ENCODE measurements at places on chromosomes 11 and 22. TPM values are rescaled to one million over a fixed set of nuclear protein-coding genes. Genes with fewer than 3 reads are reported as not detected.

The GRM5 gene
- 141 TPM for total RNA-seq

The GLYATL2 gene
- total RNA-seq, result 0.74 TPM

The LZTR1 gene
- total RNA-seq, result 42.0 TPM

The SCN2B gene
- total RNA-seq, result 3.0 TPM

The OR52I1 gene
- total RNA-seq, result not detected

The EMID1 gene
- total RNA-seq, result 37.9 TPM

The MYOD1 gene
- total RNA-seq, result not detected
